ENCODE measurements at places on chromosomes 3 and 15.
A peak's percentile ranks its signal among the peaks of the same experiment; 100 is the strongest.

- no peak for DNase-seq
Measured at GRCh38 chr15:70835415-70835814, 18.5 kb downstream of the LARP6 start.

GRCh38 chr3:53941184-53941583, 49.5 kb upstream of the SELENOK start:
- DNase-seq = no peak

- no peak for DNase-seq
Measured at GRCh38 chr3:156071031-156071430, 49.3 kb upstream of the KCNAB1 start.

DNA sequence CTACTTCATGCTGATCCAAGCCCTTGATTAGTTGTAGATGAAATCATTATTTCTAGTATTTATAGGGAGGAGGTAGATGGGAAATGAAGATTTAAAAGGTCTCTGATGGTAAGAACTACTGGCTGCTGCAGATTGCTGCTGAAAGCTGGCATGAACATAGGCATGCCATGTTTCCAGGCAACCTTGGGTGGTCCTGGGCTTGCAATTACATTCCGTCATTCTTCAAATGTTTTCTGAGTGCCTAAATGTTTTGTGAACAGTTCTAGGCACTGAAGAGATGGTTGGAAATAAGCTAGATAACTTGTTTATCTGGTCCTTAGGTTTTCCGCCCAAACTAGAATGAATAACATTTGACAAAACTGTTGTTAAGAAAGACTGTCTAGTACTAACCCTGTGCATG, 95.8 kb downstream of the KCNAB1 start:
- DNase-seq = no peak

- DNase-seq = no peak
Measured at GRCh38 chr15:64379216-64379960, 1.9 kb downstream of the PCLAF start.

- DNase-seq = peak; percentile 48
Measured at GRCh38 chr3:20080956-20081554, 40.8 kb downstream of the KAT2B start.

- DNase-seq = peak; percentile 5
Measured at GRCh38 chr3:129398803-129399144, 29.7 kb downstream of the EFCAB12 start.

DNA sequence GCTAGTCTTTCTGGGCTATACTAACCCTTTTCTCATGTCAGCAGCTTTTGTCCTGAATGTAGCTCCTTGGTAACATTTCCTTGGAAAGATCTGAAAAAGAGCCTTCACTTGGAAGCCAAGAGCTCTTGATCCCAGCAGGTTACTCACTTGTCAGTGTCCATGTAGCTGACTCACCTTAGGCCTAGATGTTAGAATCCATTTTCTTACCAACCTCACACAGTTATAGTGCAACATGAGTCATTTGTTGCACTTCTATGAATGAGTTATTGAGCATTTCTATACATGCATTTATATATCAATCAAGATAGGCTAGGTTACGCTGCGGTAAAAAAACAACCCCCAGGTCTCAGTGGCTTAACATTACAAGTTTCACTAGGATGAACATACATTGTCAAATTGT, 106.8 kb upstream of the SLC7A14 start:
- no peak for DNase-seq

DNA sequence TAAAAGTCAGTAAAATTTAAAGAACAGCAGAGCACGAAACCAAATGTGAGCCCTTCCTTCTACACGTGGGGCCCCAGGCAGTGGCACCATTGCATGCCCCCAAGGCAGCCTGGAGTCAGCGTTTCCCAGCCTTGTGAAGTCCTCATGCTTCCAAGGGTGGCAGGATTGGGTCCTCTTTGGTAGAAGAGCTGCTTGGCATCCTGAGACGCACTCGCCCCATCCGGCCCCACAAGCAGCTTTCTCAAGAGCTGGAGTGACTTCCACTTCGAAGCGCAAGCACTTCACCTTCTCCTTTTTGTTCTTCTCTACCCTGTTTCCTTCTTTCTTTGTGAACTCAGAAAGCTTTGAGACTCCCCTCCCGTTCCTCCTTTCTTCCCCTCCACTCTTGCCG, 34.7 kb downstream of the ZNF710 start:
- no peak for DNase-seq

DNA sequence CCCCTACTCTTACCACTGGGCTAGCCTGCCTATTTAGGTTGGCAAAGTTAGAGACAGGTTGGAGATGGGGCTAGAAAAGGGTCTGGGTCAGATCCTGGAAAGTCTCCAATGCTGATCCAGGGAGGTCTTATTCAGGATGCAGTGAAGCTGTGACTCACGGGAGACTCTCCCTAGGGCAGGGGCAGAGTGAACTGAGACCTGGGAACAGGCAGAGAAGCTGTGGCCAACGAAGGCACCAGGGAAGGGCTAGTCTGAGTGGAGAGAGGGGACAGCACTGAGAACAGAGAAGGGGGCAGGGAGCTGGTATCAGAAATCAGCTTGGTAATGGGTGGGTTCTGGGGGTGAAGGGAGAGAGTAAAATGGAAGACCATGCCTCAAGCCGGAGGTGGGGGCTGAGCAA, 2.2 kb downstream of the LTF start:
- no peak for DNase-seq

GRCh38 chr3:120468635-120469295, 18.0 kb upstream of the FSTL1 start:
- no peak for DNase-seq

DNA sequence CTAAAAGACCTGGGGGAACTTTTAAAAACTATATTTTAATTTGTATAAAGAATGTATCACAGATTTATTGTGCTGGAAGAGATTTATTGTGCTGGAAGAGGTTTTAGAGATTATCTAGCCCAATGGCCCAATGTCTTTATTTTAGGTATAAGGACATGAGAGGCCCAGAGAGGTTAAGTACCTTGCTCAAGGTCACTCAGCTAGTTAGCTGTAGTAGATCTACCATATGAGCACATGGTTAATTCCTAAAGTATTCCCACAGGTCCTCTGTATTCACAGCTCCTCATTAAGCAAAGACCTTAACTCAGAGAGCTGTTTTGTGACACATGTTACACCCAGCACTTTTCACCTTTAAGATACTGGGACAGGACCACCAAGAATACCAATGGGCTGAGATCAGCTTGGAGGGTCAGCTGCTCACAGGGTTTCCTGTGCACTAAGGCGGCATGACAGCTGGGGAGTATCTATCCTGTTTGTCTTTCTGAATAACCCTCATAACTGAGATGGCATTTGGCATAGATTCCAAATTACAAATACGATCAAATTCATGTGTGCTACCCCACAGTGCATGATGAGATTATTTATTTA, 143.1 kb upstream of the TBL1XR1 start:
- DNase-seq = no peak

- DNase-seq = no peak
Measured at GRCh38 chr3:155208183-155208800, 85.2 kb downstream of the STRIT1 start.

DNA sequence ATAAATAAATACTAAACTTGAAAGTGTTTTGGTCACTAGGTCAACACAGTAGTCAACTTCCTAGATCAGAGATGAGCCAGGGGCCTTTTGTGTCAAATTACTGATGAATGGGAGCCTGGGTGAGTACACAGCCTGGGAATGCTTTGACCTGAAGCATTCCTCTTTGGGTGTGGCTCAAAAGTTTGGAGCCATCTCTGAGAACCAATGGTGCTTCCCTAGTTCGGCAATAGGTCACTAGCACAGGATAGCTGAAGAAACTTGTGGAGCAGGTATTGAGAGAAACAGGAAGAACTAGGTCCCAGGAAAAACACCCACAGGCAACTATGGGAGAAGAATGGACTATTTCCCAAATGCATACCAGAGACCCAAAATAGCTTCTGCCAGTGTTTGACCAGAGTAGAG, 56.6 kb upstream of the PLXND1 start:
- no peak for DNase-seq

DNA sequence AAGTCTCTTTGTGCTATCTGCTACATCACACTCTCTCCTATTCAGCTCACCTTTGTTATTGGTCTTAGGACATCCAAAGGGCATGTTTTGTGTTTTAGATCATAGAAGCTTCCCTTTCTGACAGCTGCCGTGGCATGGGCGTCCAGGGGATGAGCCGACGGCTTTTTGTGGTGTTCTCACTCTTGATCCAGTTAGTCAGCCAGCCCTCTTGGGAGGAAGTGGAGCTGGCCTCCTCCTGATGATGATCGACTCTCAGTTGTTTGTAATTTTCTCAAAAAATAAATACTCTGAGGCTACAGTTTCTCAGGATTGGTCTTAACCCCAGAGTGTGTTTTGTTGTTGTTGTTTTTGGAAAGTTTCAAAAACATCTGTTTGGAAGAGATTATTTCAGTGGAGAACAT, 34.4 kb downstream of the BOC start:
- DNase-seq = no peak

- no peak for DNase-seq
Measured at GRCh38 chr3:124841517-124841916, 45.6 kb downstream of the ITGB5 start.

- no peak for DNase-seq
Measured at GRCh38 chr3:172142864-172143451, 103.6 kb downstream of the FNDC3B start.

DNA sequence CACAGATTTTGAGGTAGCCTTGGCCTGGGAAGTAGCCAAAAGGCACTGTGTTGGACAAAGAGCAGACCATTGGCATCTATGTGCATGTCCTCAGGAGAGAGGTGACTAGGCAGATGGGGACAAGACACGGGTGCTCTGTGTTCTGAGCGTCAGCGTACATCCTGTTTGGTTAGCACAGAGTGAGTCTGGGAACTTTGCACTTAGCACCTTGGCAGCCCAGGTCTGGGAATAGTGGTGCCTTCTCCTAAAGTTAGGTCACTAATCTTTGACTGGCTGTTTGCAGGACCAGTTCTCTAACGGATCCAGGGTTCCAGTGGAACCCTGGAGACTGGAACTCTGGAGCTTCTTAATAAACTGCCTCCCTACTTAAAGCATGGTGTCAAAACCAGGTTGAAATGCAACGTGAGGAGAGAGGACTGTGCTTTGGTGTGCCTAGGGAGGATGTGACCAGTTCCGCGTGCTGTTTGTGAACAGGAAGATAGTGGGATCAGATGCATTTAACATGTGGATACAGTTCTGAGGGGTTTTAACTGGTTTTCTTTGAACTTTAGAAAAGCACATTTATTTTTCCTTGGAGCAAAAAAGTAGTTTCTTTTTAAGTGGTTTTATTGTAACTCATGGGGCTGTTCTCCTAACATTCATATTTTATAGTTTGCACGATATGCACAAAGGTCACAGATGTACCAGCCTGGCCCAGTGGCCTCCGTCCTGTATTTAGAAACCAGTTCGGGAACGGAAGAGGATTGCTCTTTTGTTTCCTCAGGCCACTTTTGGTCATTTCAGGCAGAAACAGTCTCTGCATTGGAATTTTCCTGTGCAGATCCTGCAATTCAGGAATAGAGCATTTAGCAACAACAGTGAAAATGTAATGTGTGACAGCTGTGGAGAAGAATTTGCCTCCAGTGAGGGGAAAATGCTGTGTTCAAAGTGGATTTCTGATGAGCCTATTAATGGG, 48.8 kb downstream of the ABHD2 start:
- no peak for DNase-seq

DNA sequence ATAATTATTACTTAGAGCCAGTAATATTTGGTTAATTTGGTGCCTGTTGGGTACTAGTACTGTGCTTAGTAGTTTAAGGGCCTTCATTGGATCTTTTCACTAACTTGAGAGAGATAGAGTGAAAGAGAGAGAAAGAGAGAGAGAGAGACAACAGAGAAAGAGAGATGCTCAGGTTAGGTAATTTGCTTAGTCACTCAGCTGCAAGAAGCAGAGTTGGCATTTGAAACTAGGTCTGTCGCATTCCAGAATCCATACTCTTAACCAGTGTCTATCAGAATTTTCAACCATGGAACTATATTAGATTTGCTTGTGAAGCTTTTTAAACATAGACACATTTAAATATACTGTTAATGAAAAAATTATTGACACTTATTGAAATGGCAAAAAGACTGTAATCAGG, 31.1 kb upstream of the NUDT16 start:
- DNase-seq = no peak

DNA sequence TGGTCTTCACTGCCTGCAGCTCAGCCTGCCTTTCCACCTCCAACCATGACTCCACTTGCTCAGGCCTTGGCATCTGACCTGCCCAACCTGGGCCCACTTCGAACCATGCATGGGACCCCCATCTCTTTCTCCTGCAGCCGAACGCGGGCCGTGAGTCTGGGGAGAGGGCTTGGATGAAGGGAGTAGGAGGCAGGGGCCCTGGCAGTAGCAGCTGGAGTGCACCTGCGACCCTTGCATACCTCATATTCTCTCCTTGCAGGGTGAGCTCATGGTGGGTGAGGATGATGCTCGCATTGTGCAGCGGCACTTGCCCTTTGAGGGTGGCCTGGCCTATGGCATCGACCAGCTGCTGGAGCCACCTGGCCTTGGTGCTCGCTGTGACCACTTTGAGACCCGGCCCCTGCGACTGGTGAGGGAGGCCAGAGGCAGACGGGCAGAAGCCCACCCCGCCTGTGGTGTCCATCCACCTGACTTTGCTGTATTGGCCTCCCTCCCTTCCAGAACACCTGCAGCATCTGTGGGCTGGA, 13.5 kb downstream of the NT5DC2 start:
- DNase-seq = no peak

GRCh38 chr15:90414408-90415028, 26.5 kb downstream of the IQGAP1 start:
- no peak for DNase-seq

DNA sequence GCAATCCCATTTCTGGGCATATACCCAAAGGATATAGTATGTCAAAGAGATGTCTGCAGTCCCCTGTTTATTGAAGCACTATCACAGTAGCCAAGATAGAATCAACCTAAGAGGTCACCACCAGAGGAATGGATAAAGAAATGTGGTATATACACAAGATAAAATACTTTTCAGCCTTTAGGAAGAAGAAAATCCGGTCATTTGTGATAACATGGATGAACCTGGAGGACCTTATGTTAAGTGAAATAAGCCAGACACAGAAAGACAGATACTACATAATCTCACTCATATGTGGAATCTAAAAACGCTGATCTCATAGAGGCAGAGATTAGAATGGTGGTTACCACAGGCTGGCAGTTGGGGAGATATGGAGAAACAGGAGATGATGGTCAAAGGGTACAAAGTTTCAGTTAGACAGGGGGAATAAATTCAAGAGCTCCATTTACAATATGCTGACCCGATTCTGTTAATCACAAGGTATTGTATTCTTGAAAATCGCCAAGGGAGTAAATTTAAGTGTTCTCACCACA, 195.8 kb downstream of the MTHFS start:
- DNase-seq = no peak

DNA sequence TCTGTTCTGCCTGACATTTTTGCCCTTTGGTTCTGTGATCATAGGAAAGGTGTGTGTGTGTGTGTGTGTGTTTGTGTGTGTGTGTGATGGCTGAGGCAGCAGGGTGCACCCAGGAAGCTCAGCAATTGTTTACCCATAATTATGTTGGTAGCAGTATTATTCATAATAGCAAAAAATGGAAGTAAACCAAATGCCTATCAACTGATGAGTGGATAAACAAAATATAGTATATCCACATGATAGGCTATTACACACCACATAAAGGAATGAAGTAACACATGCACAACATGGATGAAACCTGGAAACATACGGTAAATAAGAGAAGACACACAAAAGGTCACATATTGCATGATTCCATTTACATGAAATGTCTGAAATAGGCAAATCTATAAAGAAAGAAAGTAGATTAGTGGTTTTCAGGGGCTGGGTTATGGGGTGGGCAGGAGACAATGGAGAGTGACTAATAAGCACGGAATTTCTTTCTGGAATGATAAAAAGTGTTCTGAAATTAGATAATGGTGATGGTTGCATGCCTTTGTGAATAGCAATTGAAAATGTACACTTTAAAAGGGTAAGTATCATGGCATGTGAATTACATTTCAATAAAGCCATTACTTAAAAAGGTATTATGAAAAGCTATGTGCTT, 167.2 kb downstream of the POLR2M start:
- DNase-seq = no peak

Data from effector memory CD8-positive, alpha-beta T cell (primary cell).